Kasumi-1 (cell line): ENCODE measurements at places on chromosomes 3 and 15.

GRCh38 chr3:32890420-32891276 is 60.8 kb upstream of the CCR4 start:
- DNase-seq, result no peak

DNA sequence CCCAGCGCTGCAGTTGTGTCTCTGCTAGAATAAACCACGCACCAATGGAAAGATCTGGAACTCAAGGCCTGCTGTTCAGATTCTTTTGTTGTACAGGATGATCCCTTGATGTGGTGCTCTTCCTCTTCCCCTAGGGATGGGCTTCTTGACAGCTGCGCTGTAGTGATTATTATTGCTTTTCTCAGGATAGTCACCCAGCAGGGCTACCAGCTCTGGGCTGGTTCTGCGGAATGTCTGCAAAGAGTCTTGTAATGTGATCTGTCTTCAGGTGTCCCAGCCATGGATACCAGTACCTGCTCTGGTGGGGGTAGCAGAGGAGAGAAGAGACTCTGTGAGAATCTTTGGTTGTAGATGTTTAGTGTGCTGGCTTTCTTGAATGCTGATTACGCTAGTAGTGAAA is 974.2 kb downstream of the NSUN3 start:
- DNase-seq, result no peak

DNA sequence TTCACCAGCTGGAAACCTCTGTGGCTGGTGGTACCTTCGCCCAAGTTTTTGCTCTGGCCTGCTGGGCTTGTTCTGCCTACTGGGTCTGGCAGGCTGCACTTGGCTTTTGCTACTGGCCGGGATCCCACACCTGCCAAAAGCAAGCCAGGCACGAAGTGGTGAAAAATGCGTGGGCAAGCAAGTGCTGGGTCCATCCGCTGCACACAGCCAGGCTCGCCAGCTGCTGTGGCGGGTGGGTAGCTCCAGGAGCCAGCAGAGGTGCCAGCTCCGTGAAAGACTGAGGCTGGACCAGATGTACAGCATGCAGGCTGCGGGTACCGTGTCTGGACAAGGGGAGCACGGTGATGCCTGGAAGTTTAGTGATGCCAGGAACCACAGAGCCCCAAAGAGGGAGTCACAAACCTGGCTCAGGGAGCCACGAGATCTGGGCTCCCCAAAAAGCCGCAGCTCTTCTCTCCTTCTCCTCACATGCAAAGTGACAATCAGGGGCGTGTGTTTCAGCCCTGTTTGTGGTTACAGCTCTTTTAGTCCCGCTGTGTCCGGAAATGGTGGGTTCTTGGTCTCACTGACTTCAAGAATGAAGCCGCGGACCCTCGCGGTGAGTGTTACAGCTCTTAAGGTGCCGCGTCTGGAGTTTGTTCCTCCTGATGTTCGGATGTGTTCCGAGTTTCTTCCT is 1455.6 kb upstream of the GBE1 start:
- no peak for DNase-seq

- peak; percentile 41 for DNase-seq
Observed at GRCh38 chr15:78438619-78439285, 736 bp downstream of the IREB2 start.

GRCh38 chr3:53489787-53490458 is 4.5 kb upstream of the CACNA1D start:
- no peak for DNase-seq

- no peak for DNase-seq
Observed at GRCh38 chr3:186824430-186825139, 17.9 kb upstream of the ADIPOQ start.

DNA sequence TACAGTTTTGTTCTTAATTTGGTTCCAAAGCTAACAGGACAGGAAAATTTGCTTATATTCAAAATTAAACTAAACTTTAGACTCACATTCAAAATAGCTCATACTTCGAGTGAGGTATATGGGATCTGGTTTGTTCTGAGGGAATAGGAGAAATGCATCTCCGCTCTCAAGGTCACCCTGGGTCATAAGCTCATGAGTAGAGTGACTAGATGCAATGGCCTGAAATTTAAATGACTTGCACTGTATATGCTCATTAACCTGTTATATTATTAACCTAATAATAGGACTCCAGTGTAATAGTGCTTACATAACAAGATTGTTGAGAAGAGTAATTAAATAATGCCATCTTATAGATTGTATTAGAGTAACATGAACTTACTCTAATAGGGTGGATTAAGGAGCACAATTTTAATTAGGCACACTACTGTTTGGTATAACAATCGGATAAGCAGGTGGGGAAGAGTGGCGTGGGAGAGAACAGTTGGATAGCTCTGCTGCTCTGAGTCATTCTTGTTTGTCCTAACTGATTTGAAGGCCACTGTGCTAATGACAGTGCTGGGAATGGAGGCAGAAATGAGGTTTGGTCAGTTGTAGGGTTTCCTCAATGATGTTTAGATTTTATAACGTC is 5.2 kb downstream of the NKTR start:
- no peak for DNase-seq

DNA sequence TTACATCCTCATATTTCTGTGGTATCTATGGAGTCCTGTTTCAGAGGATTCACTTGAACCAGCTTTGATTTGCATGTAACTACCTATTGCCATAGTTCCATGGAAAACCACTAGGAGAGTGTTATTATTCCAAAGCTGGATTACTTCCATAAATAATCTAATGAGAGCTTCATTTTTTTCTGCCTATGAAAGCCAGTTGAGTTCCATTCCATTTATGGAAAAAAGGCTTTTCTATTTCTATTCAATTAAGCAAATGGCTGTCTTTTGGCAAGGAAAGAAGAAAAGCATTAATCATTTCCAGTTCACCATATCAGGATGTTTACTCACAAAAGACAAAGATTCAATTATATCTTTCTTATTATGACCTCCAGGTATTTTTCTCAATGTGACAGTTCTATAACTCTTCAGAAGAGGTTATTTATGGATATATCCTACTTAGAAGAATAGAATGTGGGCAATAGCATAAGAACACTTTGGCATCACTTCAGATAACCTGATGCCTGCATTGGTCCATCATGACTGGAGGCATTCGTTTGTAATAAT is 259.9 kb upstream of the ZPLD1 start:
- DNase-seq, result no peak

DNA sequence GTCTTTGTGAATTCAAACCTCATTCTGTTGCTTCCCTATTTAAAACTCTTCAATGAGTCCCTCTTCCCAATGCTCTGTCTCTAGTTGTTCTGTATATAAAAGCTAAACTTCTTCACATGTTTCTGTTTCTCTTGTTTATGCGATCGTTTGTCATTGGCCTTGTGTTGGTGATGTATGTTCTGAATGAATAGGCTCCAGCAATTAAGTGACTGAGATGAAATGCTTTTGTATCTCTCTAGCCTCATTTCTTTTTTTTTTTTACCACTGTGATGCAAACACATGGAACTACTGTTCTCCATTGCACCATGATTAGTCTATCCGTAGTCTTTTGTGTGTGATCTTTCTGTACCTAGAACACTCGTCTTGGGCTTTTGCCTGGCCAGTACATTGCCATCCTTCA is 380.5 kb upstream of the TPRG1 start:
- no peak for DNase-seq

DNA sequence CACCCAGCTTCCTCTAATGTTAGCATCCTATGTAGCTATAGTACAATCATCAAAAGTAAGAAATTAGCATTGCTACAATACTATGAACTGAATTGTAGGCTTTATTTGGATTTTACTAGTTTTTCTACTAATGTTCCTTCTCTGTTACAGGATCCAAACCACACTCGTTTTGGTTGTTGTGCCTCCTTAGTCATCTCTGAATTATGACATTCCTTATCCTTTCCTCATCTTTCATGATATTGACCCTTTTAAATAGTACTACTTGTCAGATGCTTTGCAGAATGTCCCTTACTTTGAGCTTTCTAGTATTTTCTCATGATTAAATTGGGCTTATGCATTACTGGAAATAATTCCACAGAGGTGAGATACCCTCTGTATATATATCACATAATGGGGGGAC is 265.4 kb downstream of the VPS13C start:
- DNase-seq, result no peak
